Activated CD4-positive, alpha-beta T cell treated with anti-CD3 and anti-CD28 coated beads, Interleukin-2, amount 10 ng/mL, durations not matched to agents 7 days and 5 days (primary cell): ENCODE measurements at places on chromosomes 16 and 17.

DNA sequence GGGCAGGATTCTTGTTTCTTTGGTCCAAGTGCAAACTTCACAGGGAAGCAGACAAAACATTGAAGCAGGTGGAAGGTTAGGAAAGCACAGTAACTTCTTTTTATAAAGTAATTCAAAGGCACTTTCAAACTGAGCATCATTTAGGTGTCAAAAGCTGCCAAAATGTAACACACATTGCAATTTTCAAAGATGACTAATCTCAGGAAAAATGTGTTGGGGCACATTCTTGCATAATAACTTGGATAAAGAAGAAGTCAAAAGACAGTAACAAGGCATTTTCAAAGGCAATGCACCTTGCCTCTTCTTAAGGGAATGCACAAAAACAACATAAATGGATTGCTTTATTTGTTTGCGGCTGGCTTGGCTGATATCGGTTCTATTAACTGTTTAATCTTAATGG, 3.6 kb downstream of the KCNJ2 start:
- DNase-seq, result no peak

GRCh38 chr17:34257299-34257985, 2.4 kb downstream of the CCL2 start:
- DNase-seq, result no peak

DNA sequence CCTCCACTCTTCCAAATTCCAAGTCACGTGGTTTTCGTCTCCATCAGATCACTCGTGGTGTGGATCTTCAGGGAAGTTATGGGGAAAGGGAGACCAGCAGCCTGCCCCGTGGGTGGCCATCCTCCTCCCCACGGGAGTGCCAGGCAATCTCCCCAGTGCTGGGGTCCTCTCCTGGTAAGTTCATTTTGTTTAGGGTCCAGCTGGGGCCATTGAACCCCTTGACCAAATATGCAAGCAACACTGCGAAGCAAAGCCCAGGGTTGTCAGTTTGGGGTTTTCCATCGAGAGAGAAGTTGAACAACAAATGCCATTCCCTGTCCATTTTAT, 4.1 kb upstream of the LCMT1 start:
- DNase-seq, result no peak

- no peak for DNase-seq
These were observed 201.5 kb downstream of the SPECC1 start for GRCh38 chr17:20210614-20211013.

DNA sequence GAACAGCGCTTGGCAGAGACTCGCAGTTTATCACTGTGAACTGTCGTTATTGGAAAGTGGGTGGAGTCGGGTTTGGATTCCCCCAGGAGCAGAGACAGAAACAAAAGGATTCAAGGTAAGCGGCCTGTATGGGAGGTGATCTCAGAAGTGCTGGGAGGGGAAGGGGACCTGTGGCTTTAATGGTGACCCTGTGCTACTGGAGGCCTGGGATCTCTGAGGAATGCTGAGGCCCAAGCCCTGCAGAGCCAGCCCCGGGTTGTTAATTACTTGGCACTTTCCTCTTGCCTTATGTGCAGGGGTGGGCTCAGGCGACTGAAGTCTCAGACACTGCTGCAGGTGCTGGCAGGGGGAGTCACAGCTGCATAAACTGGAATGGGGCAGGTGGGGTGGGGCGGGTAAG, 27.4 kb downstream of the IRF8 start:
- DNase-seq, result no peak

DNA sequence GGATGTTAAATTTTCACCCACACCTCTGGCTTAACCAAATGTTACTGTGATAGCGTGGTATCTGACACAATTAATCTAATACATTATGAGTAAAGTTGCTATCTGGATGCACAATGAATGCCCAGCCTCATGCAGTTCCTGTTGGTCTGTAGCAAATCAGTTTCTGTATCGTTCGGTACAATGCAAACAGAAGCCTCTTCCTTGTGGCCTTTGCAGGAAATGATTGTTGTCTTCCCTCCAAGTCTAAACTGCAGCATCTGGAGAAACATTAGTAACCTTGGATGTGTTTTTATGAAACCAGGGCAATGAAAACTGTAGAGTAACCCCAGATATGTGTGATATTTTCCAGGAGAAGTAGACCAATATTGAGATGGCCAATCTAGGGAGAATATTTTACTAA, 46.8 kb downstream of the CYB561 start:
- no peak for DNase-seq

- no peak for DNase-seq
These were observed 5.3 kb upstream of the DNAH2 start for GRCh38 chr17:7712111-7712771.

- no peak for DNase-seq
These were observed 2.9 kb downstream of the SPATA32 start for GRCh38 chr17:45258981-45259380.

DNA sequence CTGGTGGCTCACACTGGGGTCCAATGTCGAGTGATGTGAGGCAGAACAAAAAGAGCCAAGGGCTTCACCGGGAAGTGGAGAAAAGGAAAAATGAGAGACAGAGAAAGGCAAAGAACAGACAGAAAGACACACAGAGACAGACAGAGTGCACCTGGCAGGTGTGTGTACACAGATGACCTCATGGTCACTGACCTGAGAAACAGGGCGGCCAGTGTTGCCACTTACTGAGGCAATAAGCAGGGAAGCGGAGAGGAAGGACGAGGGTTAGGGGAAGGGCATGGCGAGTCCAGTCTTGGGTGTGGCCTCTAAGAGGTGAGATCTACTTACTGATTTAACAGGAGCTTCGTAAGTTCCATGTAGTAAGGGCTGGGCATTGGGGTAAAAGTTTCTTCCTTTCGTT, 7.5 kb downstream of the GINS2 start:
- no peak for DNase-seq

GRCh38 chr17:43349142-43349541, 49.7 kb upstream of the ARL4D start:
- no peak for DNase-seq

DNA sequence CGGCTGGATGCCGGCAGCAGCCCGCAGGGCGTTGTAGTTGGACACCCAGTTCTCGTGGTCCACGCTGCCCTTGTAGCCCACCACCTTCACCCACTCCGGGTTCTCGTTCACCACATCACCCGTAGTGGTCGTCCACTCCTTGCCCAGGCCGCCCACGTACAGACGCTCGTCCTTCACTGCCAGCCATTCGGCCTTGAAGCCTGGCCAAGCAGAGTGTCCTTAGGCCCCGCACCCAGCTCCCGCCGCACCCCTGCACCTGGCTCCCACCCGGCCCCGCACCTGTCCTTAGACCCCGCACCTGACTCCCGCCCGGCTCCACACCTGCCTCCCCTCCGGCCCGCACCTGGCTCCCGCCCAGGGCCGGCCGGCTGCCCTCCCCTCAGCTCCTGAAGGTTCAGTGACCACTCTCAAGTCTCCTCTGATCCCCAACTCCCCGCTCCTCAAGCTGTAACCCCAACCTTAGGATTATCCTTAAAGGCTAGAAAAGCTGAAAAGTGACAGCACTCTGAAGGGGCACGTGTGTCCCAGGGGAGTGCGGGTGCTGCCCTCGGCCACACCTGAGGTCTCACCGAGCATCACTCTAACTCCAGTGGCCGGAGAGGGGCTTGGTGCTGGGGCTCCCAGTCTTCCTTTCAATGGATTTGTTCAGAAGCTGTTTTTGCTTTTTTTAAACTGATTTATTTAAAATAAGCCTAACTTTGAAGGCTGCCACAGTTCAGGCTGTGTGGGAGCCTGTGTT, 14.4 kb downstream of the CANT1 start:
- DNase-seq, result no peak

DNA sequence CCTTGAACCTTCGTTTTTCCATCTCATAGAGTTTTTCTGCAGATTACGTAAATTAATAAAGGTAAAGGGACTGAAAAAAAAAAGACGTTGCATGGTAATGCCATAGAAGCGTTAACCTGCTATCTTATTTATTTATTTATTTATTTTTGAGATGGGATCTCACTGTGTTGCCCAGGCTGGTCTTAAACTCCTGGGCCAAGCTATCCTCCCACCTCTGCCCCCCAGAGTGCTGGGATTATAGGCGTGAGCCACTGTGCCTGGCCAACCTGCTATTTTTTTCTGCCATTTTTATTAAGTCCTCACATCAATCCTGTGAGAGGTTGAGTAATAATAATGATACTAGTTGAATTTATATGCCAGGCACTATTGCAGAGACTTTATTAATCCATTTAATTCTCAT, 7.9 kb downstream of the MSI2 start:
- DNase-seq, result no peak

- DNase-seq, result no peak
These were observed 39.4 kb downstream of the SYCE1L start for GRCh38 chr16:77238593-77238992.

DNA sequence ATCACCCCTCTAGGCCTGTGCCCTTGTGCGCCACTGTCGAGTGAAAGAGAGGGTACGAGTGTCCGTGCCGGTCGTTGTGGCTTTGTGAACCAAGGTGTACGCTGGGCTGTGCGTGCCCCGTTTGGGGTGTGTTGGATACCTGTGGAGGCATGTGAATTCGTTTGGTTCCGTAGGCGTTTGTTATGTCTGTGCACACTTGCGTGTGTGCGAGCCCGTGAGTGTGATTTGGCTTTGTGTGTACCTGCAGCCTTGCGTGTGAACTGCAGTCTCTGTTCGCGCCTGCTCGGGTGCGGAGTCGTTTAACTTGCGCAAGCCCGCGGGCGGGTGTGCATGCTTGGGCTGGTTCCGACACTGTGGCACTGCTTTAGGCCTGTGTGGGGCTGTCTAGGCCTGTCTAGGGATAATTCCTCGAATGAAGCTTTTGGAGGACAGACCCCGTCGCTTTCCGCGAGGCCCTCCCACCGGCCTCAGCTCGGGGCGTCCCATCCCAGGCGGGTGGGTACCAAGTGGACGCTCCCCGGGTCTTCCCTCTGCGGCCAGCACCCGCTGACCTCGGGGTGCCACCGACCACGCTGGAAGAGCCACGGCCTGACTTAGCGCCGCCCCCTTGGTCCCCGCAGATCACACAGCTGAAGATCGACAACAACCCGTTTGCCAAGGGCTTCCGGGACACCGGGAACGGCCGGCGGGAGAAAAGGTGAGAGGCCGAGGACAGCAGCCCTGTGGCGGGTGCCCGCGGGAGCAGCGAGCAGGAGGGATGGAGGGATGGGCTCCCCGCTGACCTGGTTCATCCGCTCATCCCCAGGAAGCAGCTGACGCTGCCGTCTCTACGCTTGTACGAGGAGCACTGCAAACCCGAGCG, 4.4 kb downstream of the TBX2 start:
- no peak for DNase-seq

DNA sequence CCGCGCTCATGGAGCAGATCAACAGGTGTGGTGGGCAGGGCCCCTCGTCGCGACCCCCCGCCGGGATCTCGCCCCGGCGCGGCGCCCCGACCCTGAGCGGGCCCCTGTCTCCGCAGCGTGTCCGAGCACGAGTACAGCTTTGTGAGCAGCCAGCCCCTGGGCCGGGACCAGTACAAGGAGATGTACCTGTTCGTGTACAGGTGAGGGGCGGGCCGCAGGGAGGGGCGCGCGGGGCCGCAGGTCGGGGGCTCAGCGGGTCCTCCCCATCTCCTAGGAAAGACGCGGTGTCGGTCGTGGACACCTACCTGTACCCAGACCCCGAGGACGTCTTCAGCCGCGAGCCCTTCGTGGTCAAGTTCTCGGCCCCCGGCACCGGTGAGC, 848 bp downstream of the DNASE1L2 start:
- DNase-seq, result no peak

- DNase-seq, result no peak
These were observed 364.5 kb upstream of the XYLT1 start for GRCh38 chr16:17835118-17835876.

GRCh38 chr17:15278924-15279477, 13.9 kb upstream of the PMP22 start:
- DNase-seq, result no peak

- no peak for DNase-seq
These were observed 57.7 kb downstream of the OR1D5 start for GRCh38 chr17:3005696-3006095.

DNA sequence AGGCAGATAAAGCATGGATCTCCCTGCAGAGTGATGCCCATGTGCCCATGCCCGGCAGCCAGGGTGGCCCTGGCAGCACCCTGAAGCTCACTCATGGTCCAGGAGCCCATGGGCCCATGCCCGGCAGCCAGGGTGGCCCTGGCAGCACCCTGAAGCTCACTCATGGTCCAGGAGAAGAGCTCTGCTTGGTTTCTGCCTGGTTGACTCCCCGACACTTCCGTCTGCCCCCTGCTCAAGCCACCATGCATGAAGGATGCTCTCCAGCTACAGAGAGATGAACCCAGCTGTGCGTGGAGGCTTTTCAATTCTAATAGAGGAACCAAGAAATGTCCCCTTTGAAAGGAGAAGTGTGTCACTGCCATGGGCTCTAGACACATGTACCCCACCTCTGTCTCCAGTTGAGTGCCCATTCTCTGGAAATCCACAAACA, 8.7 kb downstream of the CCL17 start:
- DNase-seq, result no peak

GRCh38 chr17:22102177-22102576, 409.9 kb downstream of the KCNJ18 start:
- no peak for DNase-seq

GRCh38 chr16:46746821-46747776, 1.0 kb downstream of the MYLK3 start:
- no peak for DNase-seq

- no peak for DNase-seq
These were observed 60.4 kb downstream of the MYOCD start for GRCh38 chr17:12726131-12726530.

DNA sequence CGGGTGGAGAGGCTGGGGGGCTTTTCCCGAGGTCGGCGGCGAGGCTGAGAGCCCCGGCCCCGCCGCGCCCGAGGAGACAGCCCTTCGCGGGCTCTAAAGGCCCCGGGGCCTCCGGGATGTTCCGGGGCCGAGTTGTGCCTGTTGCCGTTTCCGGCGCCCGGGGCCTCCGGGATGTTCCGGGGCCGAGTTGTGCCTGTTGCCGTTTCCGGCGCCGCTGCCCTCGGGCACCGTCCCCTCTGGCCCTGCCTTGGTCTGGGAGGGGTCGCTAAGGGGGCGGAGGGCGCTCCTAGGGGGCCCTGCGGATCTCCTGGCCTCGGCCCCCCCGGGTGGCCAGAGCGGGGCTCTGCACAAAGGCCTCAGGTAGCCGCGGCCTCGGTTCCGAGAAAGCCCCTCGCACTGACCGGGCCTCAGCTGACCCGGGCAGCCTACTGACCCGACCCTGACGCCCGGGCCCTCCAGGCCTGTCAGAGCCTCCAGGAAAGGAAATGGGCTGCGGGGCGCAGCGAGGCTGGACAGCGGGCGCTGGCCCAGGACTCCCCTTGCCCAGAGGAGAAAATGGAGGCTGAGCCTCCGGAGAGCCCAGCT, 24.2 kb downstream of the ACTG1 start:
- DNase-seq, result peak; percentile 39

GRCh38 chr17:9256751-9257629, 235.7 kb downstream of the NTN1 start:
- DNase-seq, result no peak

DNA sequence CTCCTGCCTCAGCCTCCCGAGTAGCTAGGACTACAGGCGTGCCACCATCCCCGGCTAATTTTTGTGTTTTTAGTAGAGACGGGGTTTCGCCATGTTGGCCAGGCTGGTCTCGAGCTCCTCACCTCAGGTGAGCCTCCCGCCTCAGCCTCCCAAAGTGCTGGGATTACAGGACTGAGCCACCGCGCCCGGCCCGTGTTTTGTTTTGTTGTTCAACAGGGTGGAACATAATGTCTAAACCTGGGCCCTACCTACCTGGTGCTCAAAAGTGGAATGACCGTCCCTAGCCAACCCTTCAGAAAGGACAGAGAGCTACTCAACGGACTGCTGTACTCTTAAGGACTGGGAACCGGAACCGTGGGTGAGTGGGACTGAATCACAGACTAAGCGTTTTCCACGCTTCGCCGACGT, 772 bp upstream of the KIF22 start:
- no peak for DNase-seq
